NCI-H446 treated with DMSO at 0.1 percent for 48 hours (cell line): ENCODE measurements at places on chromosomes 1 and 21.
A peak's percentile ranks its signal among the peaks of the same experiment; 100 is the strongest.

GRCh38 chr21:44024887-44025353, 12.8 kb downstream of the TRAPPC10 start:
- DNase-seq: no peak

- no peak for DNase-seq
Observed at GRCh38 chr1:164225011-164225410, 334.0 kb upstream of the PBX1 start.

- DNase-seq: peak; percentile 30
Observed at GRCh38 chr1:176880955-176881595, 283.4 kb downstream of the ASTN1 start.

- DNase-seq: no peak
Observed at GRCh38 chr1:178137238-178137637, 43.3 kb downstream of the RASAL2 start.

- DNase-seq: no peak
Observed at GRCh38 chr1:45573231-45573804, 10.5 kb upstream of the NASP start.

DNA sequence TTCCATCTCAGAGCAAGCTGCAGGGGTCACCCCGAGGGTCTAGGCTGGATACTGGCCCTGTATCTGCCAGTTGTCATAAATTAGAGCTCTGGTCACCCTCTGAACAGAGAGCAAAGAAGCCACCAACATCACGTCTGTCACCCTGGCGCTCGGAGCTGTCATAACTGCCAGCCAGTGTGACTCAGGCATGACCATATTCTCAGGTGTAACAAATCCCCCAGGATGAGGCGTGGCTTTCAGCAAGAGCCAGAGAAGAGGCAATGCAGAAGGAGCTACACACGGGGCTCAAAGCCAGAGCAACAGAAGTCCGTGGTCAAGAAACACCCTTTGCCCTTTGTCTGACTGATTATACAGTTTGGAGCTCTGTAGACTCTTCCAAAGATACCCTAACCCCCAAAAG, 40.0 kb downstream of the PRAMEF20 start:
- DNase-seq: no peak

DNA sequence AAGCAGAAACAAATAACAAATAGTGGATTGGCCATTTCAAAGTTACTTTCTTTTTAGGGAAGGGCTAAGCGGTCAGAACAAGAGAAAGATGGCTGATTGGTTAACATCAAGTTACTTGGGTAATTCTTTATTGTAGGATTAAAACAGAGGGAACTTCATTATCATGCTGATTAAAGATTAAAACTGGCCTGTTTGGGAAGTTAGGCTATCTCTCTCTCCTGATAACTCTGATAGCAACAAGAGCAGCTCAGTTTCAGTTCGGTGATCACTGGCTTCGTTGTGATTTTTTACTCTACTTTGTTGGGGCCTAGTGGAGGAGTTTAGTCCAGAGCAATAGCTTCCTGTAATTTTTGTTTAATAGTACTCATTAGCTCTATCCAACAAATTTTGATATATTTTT, 20.5 kb upstream of the COP1 start:
- DNase-seq: no peak

- peak; percentile 33 for DNase-seq
Observed at GRCh38 chr1:155083865-155084721, 5.5 kb downstream of the EFNA3 start.

DNA sequence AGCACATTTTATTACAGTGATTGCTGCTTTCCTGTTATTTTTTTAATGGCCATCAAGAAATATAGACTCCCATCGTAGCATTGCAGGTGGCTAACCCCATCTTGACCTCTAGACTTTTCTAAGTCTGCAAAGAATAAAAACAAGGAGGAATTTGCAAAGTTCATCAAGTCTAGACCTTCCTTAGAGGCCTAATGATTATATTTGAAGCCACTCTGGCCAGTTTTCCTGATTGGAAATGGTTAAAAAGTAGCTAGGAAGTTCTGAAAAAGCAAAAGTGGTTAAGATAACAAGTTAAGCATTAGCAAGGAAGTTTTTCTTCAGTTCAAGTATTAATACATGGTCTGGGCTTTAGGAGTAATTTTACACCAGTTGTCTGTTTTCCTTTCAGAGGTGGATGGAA, 16.7 kb upstream of the KCNJ15 start:
- no peak for DNase-seq

- no peak for DNase-seq
Observed at GRCh38 chr1:167650269-167651160, 20.5 kb downstream of the RCSD1 start.

DNA sequence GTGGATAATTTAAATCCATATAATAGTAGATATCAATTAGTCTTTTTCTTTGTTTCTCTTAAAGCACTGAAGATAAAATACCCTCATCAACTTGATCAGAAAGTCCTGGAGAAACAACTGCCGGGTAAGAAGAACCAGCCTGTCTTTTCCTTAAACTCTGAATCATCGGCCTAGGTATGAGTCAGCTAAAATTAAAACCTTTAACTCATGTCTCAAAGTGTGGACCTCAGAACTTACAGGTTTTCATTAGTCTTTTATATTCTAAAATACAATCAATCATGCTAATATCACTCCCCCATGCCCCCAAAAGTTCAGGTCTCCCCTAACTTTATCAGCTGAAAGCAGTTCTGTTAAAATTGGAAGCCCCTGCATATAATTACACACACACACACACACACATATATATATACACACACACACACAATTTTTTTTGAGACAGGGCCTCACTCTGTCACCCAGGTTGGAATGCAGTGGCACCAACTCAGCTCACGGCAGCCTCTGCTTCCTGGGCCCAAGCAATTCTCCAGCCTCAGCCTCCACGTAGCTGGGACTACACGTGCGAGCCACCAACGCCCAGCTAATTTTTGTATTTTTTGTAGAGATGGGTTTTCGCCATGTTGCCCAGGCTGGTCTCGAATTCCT, 61.3 kb downstream of the B3GALNT2 start:
- no peak for DNase-seq

GRCh38 chr1:171433451-171433850, 51.9 kb upstream of the PRRC2C start:
- DNase-seq: no peak

DNA sequence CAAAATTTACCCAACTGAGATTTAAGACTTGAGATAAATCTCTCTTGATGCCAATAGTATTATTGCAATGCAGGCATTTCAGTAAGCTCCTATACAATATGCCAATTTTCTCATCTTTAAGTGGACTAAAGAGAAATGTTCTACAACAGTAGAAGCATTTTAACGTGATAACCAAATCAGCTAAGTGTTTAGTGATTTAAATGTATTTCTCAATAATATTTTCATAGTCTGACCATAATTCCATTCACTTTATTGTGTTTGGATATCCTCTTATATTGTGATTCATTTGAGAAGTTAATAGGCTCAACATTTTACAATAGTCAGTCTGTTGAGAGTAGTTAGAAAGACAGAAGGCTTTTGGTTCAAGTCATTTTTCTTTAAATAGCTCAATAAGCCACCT, 44.6 kb upstream of the DR1 start:
- DNase-seq: no peak

- DNase-seq: no peak
Observed at GRCh38 chr1:241202401-241202800, 154.6 kb downstream of the RGS7 start.

DNA sequence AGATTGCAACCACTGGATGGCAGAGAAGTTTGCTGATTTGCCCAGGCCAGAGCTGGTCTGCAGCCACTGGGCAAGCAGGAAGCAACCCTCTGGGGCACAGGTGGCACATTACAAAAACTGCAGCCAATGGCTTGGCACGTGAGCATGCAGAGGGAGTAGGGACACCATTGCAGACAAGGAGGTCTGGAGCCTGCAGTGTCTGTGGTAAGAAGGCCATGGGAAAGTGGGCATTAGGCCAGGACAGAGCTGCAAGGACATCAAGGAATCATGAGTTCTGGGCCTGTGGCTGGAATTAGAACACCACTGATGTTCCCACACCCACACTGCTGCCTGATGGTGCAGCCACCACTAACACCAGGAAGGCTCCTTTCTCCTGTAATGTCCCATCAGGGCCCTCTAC, 113.0 kb downstream of the TSEN15 start:
- no peak for DNase-seq

- no peak for DNase-seq
Observed at GRCh38 chr1:197844651-197845050, 57.8 kb upstream of the C1orf53 start.

GRCh38 chr1:193729429-193729828, 543.0 kb upstream of the B3GALT2 start:
- peak; percentile 46 for DNase-seq

GRCh38 chr21:41621513-41621912, 113.6 kb upstream of the TMPRSS2 start:
- no peak for DNase-seq
